ENCODE measurements at places on chromosomes 3 and 15.

DNA sequence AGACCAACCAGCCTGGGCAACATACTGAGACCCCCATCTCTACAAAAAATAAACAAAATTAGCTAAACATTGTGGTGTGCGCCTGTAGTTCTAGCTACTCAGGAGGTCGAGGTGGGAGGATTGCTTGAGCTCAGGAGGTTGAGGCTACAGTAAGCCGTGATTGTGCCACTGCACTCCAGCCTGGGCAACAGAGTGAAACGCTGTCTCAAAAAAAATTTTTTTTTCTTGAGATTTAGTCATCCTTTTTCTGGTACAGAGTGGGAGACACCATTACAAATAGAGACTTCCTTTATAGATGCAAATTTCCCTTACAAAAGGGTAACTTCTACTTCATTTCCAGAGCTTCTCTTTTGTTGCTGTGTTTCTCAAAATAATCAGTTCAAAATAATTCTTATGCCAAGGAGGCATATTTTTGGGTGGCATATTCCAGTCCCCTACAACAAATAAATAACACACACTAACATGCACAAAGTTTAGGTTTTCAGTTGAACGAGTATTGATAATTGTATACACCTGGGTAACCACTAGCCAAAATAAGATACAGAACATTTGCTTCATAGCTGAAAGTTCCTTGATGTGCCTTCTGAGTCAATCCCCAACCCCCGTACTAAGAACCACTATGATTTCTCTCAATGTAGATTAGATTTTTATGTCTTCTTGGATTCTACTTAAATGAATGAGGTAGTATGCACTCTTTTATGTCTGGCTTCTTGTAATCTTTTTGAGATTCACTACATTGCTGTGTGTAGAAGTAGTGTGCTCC is 248.9 kb upstream of the PROK2 start:
- DNase-seq, result no peak

GRCh38 chr3:120393761-120394160 is 44.6 kb upstream of the LRRC58 start:
- no peak for DNase-seq

DNA sequence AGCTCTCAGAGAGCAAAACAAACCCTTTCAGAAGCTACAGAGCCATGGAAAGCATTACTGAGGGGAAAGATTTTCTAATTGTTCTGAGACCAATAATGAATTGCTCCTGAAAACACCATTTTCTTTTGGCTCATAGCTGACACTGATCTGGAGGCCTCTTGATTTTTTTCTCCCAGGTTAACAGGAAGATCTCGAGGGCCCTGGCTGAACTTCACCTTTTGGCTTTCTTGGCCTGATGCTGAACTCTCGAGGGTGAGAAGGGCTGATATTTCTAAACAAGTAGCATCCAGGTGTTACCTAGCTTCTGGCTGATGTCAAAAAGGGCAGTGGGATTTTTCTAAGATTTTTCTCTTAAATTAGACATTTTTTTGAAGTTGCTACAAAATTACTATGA is 19.9 kb upstream of the NFKBIZ start:
- no peak for DNase-seq

DNA sequence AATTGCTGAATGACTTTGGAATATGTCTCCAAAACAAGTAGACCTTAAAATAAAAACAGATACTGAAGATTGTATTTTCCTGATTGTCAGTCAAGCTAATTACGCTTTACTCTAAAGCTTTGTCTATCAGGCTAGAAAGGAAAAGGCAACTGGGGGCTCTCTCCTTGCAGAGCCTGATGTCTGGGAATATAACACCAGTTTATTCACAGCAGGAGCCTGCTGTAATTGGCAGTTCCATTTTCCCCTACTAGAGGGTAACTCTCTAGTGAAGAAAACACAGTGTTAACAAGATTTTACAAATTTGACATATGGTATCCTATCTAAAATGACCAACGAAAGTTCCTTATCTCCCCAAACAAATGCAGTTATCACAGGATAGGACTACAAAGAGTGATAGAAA is 158.8 kb downstream of the PDZRN3 start:
- no peak for DNase-seq

GRCh38 chr15:81068516-81068915 is 65.6 kb upstream of the CFAP161 start:
- DNase-seq, result no peak

DNA sequence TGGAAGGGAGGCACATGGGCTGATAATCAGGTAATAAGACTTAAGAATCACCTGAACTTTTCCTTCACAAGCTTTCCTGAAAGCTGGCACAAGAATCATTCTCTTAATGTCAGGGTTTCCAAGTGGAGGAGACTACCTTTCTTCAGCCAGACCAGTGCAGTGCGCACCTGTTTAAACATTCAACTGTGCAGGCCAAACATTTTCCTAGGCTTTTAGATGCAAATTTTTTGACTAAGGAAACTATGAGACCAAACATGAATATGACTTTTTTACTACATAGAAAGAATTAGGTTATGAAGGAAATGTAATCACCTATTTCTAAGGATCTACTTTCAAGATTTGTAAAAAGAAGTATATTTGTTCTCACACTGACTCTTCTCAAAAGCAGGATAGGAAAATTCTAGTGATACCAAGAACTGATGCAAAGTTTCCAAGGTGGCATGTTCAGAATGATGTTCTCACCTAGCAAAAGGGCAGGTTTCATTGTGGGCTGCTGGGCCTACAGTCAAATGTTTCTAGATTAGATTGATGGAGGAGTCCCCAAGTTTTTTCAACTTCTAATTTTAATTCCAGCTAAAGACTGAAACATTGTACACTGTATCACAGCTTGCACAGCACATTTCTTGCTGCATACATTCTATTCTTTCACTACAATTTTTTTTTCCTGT is 339.1 kb downstream of the TIGIT start:
- DNase-seq, result no peak

DNA sequence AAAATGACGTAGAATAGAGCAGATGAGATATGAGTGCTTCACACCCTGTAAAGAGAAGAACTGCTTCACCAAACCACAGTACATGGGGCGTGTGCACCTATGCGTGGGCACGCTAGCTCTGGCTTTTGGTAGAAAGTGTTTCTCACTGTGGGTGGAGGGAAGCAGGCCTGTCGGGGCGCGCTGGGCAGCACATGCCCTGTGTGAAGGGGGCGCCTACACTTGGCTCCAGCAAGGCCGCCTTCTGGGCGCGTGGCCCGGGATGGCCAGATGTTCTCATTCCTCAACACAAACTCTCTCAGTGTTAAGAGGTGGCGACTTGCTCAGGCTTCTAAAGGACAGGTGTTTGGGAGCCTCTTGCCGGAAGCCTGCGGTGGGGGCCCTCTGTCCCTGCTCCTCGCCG is 90.0 kb downstream of the FBLN2 start:
- DNase-seq, result no peak
